Memory B cell (primary cell): ENCODE measurements at places on chromosomes 16 and 17.

DNA sequence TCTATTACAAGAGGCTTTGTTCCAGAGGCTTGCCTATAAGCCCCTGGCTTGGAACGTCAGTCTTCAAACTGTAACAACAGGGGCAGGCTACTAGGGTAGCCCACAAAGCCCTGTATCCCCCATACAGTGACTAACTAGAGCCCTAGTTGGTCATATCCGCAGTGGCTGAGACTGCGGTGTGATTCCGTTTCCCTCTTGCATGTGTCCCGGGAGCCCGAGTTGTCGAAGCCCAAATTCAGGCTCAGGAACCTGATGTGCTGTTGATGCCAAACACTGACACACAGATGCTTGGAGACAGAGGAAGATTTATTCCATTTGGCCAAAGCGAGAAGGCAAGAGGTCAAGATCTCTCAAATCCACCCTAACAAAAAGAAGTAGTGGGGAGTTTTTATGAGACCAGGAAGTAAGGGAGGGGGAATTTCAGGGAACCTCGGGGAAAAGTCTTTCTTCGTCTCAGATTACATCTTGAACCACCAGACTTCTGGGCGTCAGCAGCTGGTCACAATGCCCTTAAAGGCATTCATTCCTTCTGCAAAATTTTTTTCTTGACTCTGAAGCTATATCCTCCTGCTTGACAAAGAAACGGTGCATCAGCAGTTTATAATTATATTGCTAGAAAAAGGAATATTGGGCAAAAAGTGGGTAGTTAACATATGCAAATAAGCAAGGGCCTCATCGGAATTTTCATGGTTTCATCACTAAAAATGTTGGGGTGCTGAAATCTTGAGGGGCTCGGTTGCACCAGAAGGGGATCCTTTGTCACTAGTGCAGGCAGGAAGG lies 879 bp downstream of the SLFN5 start:
- DNase-seq = peak; percentile 34

DNA sequence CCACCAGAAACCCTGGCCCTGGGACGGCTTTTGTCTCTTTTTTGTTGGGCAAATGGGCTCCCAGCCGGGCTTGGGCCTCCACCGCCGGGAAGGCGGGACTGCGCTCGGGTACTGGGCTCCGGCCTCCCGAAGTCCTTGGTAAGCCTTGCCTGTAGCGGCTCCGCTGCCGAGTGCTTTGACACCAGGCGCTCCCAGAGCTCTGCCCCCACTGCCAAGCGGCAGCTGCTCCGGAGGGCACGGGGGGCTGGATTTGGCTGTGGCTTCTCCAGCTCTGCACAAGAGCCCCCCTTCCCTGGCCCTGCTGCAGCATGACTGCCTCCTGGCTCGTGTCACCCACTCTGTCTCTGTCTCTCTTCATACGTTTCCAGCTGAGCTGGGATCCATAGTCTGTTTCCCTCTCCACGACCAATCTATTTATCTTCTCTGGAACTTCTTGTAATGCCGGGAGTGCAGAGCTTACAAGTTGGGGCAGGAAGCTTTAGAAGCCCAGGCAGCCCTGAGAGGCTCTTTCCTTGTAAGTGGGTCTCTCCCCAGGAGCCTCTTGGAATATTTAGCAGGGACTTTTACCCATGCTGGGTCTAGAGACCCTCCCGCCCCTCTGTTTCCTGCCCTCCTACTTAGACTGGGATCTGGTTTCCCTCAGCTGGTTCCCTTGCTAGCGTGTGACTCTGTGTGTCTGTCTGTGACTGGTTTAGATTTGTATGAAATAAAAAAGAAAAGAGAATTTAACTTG lies 246.9 kb upstream of the GSE1 start:
- DNase-seq = no peak

GRCh38 chr16:50152351-50152806 lies 727 bp upstream of the TENT4B start:
- DNase-seq = peak; percentile 41

DNA sequence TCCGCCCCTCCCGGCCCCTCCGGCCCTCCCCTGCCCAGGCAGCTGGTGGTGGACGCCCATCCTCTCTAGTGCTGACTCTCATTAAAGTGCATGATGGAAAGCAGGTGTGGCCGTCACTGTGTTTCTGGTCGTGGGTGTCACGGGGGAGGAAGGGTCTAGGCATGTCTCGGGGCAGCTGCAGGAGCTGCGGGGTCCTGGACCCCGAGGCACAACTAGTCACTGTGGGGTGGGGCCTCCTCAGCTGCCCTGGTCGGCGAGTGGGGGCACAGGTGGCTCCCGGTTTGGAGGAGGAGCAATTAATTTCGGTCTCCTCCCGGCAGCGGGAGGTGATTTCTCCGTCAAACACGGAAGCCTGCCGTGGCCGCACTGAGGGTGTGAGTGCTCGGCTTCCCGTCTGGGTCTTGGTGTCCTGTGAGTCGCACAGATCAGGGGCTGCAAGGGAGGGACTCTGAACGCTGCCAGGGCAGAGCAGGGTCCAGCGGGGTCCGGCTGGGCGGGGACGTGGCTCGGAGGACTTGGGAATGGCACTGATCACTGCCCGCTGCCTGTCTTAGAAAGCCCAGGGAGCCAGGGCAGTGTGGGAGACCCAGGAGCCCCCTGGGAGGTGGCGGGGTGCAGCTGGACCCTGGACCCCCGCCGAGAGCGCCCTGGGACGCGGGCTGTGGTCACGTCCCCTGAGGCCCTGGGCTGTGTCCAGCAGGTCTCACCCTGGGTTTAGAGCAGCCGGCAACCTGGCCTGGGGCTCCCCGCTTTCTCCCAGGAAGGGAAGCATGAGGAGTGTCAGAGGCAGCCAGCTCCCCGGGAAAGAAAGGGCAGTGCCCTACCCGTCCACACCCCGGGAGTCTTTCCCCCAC lies 3.3 kb downstream of the TPSD1 start:
- no peak for DNase-seq

DNA sequence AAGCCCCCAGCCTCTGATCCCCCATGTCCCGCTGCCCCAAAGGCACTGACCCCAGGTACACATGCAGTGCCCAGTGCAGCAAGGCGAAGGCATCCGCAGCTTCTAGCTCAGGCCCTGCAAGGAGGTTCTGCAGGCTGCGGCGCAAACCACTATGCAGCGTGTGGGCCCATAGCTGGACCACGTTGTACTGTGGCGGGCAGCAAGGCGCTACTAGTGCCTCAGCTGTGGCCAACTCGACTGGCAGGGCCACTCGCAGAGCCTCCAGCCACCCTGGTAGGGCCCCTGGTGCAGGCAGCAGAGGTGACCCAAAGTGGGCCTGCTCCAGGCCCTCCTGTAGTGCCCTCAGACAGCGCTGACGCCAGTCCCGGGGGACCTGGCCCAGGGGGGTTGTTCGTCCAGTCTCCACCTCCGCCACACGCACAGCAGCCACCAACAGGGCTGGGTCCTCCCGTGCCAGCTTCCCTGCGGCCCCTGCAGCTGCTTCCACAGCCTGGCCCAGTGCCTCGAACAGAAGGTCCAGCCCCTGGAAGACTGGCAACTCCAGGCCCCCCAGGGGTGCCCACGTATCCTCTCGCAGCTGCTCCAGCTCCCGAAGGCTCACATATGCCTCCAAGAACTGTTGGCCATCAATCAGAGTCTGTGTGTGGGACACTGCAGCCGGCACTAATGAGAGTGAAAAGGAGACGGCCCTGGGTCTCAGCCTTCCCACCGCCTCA lies 2.6 kb downstream of the EXOC3L1 start:
- no peak for DNase-seq

DNA sequence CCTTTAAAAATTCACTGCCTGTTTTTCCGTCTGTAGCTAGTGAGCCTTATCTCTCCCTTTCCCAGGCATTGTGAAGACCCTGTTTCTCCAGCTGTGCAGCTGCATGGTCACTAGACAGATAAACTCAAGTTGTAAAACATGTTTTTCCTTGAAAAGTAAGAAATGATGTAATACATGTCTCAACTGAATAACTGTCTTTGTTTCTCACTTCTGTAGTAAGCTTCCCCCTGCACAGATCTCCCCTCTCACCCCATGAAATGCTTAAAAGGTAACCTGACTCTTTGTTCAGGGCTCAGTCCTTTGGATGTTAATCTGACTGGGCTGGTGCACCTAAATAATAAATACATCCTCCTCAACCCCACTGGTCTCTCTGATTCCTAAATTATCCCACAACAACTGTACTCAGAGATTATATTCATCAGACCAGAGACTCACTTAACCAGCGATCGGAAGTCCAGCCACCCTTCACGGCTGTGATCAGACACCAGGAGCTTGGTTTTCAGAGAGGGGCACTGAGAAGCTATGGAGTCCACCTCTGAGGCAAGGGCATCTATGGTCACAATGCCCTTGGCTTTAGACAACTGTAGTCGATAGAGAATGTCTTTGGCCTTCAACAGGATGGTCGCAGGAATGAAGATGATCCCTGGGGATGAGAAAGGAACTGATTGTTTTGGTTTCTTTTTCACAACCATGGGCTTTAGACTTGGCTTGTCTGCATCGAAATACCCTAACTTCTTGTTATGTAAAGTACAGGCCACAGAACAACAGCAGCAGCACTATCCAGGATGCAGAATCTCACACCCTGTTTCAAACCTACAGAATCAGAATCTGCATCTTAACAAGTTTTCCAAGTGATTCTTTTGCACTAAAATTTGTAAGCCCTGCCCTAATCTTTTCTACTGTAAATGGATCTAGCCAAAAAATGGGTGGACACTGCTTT lies 15.4 kb downstream of the ACSM1 start:
- no peak for DNase-seq

DNA sequence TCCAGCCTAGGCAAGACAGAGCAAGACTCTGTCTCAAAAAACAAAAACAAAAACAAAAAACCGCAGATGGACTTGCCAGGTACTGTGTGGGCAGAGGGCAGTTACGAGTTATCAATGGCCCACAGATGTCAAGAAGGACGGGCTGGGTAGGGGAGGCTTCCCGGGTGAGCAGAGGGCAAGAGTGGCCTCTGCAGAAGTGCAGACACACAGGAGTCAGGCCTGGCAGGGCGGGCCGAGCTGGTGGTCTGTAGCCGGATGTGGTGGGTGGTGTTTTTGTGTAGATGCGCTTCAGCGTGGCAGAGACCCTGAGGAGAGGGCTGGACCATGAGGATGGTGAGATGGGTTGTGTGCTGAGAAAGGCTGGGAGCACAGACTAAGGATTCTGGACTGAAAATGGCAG lies 44.9 kb upstream of the KDM6B start:
- no peak for DNase-seq

DNA sequence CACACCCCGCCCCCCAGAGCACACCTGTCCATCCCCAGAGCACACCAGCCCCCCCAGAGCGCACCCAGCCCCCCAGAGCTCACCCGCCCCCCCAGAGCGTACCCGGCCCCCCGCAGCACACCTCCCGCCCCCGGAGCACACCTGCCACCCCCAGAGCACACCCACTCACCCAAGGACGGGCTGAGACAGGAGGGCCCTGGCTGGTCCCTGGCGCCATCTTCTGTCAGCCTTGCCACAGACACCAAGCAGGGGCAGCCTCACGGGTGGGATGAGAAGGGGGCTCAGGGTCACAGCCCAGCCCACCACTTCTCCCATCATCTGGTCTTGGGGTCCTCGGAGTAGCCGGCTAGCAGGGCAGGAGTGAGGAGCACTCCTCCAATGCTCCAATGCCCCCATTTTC lies 31.8 kb downstream of the PIEZO1 start:
- DNase-seq = no peak

DNA sequence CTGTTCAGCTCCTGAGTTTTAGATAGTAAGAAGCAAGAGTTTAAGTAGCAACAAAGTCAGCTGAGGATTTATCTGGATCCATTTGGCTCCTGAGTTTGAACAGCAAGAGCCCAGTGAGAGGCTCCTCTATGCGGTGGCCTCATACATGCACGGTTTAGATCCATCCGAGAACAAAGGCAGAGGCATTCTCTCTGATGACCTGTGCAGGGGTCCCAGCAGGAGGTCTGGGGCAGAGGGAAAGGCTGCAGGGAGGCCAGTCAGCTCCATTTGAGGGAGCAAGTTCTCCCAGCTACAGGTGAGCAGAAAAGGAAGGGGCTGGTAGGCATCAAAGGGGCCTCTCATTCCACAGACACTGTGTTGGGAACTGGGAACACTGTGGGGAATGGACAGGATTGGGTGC lies 16.5 kb downstream of the PITPNM3 start:
- no peak for DNase-seq

GRCh38 chr17:557371-557770 lies 157.3 kb downstream of the VPS53 start:
- DNase-seq = no peak

DNA sequence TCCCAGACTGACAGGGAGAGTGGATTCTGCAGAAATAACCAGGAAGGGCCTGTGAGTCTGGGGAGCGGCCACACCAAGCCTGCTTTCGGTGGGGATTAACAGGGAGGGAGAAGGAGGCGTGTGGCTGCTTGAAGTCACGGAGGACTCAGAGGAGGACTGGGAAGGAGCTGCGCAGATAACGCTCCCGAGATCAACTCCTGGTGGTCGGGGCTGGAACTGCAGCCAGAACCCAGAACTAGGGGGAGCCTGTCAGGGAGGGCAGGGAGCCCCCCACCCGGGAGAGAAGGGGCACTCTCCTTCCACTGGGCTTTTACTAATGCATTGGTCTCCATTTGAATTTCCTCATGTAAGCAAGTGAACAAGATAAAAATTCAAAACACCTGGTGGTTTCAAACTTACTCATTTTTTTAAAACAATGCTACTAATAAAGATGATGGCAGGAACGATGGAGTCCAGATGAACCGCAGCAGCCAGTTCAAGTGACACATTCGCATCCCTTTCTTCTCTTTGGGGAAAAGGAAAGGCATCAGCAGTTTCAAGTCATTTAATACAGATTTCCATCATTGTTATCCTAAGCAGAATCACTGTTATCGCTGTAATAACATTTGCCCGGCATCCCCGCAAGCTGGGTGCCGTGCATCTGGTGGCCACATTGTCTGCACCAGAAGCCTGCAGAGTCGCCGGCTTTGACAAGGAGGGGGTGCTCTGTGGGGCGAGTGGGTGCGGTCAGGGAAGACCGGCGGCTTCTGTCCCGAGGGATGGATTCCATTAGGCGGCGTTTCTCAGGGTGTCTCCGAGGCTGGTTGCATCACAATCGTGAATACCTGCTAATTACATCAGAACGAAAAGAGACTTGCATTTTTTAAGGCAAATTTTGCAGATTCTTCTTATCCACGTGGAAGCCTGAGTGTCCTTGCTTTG lies 183.0 kb downstream of the FOXL1 start:
- DNase-seq = peak; percentile 12

GRCh38 chr17:28145348-28145747 lies 102.9 kb downstream of the NLK start:
- DNase-seq = no peak

DNA sequence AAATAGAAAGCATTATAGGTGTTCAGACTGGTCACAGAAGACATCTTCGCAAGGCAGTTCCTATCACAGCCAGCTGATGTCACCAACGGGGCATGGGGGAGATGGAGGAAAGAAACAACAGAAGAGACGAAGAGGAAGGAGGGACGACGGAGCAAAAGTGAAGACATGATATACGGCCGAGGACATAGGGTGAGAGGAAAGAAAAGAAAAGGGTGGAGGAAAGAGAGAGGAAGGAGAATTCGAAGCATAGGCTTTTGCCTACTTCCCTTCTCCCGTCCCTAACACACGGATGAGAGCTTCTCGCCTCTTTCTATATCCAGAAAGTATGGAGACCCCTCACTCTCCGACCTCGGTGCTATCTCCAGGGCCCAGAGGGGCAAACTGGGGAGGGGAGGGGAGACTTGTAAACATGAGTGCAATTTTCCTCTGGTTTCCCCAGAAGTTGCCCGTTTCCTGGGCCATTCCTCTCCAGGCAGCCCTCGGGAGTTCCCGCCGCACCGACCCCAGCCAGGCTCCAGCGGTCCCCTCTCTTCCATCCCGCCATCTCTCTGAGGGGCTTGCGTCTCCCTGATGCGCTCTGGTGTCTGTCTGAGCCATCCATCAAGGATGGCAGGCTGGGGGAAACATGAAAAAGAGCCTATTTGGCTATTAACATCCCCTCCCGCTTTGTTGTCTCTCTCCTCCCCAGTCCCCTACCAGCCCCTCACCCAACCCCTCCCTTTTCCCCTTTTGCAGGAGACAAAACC lies 26.0 kb downstream of the COPZ2 start:
- DNase-seq = peak; percentile 40
